ENCODE measurements at places on chromosomes 2 and 18.

DNA sequence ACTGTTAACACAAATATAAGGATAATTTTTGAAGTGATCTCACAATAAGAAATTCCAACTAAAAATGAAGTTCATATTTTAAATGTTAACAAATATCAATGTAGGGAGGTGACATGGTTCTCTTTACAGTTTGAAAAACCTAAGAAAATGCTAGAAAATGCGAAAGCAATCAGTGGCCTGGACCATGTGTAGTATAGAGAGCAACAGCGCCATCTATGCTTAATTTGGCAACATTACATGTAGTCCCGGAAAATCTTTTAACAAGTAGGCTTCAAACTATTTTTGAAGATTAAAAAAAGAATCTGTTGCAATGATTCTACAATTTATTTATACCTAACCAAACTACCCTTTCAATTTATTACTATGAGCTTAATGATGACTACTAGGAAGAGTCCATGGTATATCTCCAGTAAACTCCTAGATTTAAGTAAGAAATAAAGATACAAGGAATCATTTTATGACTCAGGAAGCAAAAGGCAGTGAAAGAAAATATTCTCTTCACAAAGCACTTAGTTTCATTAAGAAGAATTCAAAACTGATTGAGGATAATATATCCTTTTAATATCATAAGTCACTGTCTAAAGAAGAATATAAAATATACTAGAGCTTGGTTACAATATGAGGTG, 33.3 kb downstream of the NDUFA10 start:
- no peak overlapping the region for H3K4me3 ChIP-seq
- no peak overlapping the region for H3K27ac ChIP-seq
- peak; percentile 17 for DNase-seq
- no peaks in the 10 kb centered on the region for H3K27me3 ChIP-seq
- no peaks in the 10 kb centered on the region for H3K4me1 ChIP-seq
- H3K36me3 ChIP-seq, result peaks cover 38% of the 10 kb centered on the region

DNA sequence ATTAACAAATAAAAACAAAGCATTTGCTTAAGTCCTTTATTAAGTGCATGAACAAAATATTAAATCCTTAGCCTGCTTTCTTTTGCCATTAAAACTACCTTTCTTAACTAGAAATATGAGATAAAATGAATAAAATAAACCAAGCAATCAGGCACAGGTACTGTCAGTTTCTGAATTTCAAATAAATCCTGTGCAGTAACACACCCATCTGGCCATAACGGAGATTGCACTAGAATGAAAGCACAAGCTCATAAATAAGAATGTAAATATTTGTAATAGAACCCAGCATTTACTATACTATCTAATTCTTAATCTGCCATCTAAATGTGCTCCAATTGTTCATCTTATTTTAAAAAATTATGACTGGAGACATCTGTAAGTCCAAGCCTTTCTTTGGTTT, 31.9 kb downstream of the PRKRA start:
- peaks cover 18% of the 10 kb centered on the region for H3K36me3 ChIP-seq
- H3K4me1 ChIP-seq, result peaks cover 9% of the 10 kb centered on the region
- DNase-seq, result no peak
- H3K27ac ChIP-seq, result no peak overlapping the region

- DNase-seq, result peak; percentile 34
- H3K4me3 ChIP-seq, result no peak overlapping the region
- H3K36me3 ChIP-seq, result no peaks in the 10 kb centered on the region
- peaks cover 9% of the 10 kb centered on the region for H3K4me1 ChIP-seq
Measured at GRCh38 chr18:21735452-21736015, 5.1 kb upstream of the MIB1 start.

GRCh38 chr18:37953876-37954275, 388.3 kb upstream of the CELF4 start:
- H3K4me3 ChIP-seq, result no peak overlapping the region
- H3K4me1 ChIP-seq, result no peaks in the 10 kb centered on the region
- H3K27ac ChIP-seq, result no peak overlapping the region
- DNase-seq, result no peak
- H3K27me3 ChIP-seq, result no peaks in the 10 kb centered on the region

GRCh38 chr2:189802396-189802912, 18.2 kb downstream of the PMS1 start:
- DNase-seq, result no peak
- peaks cover 15% of the 10 kb centered on the region for H3K4me1 ChIP-seq
- no peak overlapping the region for H3K27ac ChIP-seq
- H3K36me3 ChIP-seq, result peaks cover 23% of the 10 kb centered on the region
- H3K4me3 ChIP-seq, result no peak overlapping the region
- H3K27me3 ChIP-seq, result no peaks in the 10 kb centered on the region
